ENCODE measurements at places on chromosomes 5 and 9.

DNA sequence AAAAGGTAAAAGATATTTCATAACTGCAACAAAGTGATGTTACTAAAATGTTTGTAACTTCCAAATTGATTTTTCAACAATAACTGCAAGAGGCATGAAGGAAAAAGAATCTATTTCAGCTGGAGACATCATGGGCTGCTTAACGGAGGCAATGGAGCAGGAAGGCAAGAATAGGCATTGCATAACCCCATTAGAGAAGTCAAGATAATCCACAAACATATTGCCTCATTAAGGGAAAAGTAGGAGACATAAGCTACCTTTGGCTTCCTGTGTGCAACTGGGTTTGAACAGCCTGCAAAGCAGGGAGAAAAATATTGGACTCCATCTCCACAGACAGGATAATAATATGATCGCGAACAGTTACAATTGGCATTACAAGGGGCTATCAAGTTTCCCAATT, 46.7 kb downstream of the SLCO4C1 start:
- no peak for DNase-seq

DNA sequence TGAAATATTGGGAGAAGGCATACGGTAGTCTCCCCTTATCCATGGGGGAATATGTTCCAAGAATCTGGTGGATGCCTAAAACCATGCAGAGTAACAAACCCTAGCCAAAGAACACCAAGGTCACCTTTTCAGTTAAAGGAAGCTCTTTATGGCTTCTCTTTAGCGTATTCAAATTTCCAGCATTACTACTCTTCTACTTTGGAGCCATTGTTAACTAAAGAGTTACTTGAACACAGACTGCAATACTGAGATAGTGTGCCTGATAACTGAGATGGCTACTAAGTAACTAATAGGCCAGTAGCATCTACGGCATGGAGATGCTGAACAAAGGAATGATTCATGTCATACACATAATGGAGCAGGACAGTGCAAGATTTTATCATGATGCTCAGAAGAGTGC, 84.5 kb upstream of the SPEF2 start:
- no peak for DNase-seq

GRCh38 chr9:3241290-3241689, 284.5 kb downstream of the RFX3 start:
- DNase-seq, result no peak

- DNase-seq, result no peak
Measured at GRCh38 chr5:151682751-151683331, 3.9 kb downstream of the SPARC start.

DNA sequence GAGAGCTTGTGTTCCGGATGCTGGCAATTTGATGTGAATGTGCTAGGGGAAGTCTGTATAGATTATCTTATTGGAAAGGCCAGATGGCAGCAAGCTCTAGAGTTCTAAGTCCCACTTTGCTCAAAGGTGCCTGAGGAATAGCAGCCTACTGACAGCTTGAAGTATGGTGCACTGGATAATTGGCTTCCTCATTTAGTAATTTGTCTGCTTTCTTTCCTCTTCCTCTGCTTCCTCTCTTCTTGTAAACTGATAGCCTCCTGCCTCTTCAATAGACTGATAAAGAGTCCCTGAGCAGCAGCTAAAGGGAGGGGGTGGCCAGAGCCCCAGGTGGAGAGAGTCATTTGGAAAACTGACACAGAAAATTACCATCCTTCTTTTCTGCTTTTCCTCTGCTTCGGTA, 177.3 kb downstream of the FGF1 start:
- DNase-seq, result no peak

- DNase-seq, result no peak
Measured at GRCh38 chr5:139861021-139861888, 65.6 kb downstream of the PSD2 start.

DNA sequence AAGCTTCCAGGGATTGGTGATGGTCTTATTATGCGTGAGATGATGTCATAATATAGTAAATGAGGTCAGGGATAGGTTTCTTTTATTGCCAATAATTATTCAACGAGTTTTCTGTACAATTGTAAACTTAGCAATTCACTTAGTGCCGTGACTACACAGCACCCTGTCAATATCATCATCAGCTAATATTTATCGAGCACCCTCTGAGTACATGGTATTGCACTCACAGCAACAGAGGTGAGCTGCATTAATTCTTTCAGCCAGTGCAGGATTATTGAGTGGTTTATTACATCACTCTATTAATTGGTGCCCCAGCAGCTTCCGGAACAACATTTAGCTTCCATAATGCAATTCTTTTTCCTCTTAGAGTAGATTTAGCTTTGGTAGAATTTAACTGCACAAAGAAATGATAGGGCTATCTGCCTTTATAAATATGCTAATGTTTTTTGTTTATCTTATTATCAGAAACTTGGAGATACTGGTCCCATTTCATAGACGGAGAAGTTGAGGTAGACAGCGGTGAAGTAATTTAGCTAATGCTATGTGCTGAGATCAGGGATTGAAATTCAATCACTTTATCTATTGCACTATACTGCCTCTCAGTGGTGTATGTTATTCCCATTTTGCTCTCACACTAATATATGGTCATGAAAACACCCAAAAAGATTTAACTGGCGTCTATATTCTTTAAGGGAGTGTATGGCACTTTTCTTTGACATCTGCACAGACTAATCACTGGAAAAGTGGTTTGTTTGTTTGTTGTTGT, 726.1 kb upstream of the WWC1 start:
- DNase-seq, result no peak

DNA sequence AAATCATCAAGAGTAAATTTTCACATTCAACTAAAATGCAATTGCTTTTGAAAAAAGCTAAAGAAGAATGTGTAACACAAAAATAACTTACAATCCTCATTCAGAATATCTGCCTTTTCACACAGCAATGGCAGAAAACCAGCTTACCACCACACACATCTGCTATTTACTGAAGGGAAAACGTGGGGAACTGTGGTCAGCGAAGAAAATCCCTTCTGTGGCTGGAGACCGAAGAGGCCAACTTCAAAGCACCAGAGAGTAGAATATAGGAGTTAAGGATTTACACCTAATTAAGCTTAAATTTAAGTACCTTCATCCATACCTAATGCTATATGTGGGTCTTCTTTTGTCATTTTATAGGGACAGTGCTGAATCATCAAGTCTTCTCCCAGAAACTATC, 339.6 kb downstream of the DEPDC1B start:
- no peak for DNase-seq

GRCh38 chr9:110105107-110105506, 102.9 kb downstream of the C9orf152 start:
- DNase-seq, result no peak

DNA sequence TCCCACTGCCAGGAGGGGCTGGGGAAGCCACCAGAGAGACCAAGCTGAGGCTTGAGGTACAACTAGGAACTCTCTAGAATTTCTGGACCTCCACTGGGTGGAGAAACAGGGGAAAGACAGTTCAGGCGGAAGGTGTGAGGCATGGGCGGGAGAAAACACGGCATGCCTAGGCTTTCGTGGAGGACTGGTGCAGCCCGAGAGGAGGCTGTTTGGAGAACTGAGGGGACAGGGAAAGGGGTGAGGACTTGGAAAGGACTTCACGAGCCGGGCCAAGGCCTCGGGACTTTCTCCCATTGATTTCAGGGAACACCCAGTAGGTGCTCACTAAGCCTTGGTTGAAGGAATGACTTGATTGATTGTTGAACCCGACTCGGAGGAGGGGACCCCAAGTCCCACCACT, 9.5 kb upstream of the ADGRD2 start:
- no peak for DNase-seq

- DNase-seq, result no peak
Measured at GRCh38 chr5:165565911-165566310, 2060.5 kb downstream of the MAT2B start.

DNA sequence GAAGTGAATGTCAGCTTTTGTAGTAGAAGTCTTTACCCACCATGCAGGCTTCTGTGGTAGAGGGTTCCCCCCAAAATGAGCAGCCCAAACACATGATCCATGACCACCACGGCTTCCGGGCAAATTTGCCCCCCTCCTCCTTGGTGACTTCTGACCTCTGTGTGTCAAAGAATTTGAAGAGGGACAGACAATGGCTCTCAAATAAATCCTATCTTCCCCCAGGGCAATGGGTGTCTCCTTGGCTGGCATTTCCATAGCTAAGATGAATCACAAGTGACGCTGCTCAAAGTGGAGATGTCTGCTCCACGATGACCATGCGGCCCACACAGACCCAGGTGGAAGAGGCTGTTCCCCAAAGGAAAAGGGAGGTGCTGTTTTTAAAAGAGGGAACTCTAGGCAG, 30.2 kb upstream of the BOD1 start:
- no peak for DNase-seq

GRCh38 chr5:5140479-5141338, 579 bp downstream of the ADAMTS16 start:
- peak; percentile 31 for DNase-seq

GRCh38 chr5:27267209-27267824, 228.9 kb upstream of the CDH9 start:
- no peak for DNase-seq

GRCh38 chr5:141779503-141779973, 97.5 kb upstream of the ARAP3 start:
- DNase-seq, result no peak

DNA sequence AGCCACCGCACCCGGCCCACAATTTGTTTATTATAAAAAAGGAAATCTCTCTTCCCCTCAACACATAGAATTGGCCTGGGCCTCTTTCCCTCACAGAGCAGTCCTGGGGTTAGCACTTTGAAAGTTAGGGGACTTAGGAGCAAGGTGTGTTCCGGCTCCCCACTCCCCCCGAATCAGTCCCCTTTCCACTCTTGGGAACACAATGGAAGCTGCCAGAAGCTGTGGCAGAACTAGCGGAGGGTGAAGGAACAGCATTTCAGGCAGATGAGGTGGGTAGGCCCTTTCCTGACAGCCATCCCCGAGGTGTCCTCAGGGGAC, 16.4 kb upstream of the C5orf47 start:
- no peak for DNase-seq

GRCh38 chr5:1747079-1747802, 52.4 kb downstream of the MRPL36 start:
- DNase-seq, result peak; percentile 2

GRCh38 chr5:68730220-68730978, 363.4 kb upstream of the SLC30A5 start:
- no peak for DNase-seq

- DNase-seq, result no peak
Measured at GRCh38 chr9:31321256-31321655, 1063.2 kb upstream of the ACO1 start.

GRCh38 chr9:96564217-96564616, 55.4 kb downstream of the CDC14B start:
- no peak for DNase-seq

DNA sequence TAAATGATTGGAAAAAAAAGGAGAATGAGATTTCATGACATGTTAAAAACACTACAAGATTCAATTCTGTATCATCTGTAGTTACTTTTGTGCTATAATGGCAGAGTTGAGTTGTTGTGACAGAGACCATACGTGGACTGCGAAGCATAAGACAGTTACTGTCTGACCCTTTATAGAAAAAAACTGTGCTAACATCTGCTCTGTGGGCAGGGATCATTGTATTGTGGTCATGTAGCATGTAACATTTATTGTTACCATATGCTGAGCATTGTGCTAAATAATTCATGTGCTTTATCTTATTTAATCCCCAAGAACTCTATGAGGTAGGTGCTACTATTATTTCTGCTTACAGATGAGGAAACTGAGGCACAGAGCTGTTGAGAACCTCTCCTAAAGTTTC, 147.3 kb upstream of the HMHB1 start:
- no peak for DNase-seq

Measured in activated T-cell treated with anti-CD3 and anti-CD28 coated beads, Interleukin-2, amount 50 U/mL, for 24 hours (primary cell).